Chondrocyte (in vitro differentiated cells): ENCODE measurements at places on chromosomes 7 and 10. TPM values are rescaled to one million over a fixed set of nuclear protein-coding genes. Genes with fewer than 3 reads are reported as not detected.

- peaks cover 72% of the 10 kb centered on the region for H3K27me3 ChIP-seq
- no peak for DNase-seq
- H3K27ac ChIP-seq = no peak within 1 kb of the TSS
- peak within 1 kb of the TSS; percentile 46 for H3K4me3 ChIP-seq
- H3K4me1 ChIP-seq = peaks cover 4% of the 10 kb centered on the region
These were observed at the start of gene SLC18A2 for GRCh38 chr10:117240621-117241529. SLC18A2 (plus strand) TSS chr10:117241114; CDS start chr10:117241694, 580 bp downstream.

CDHR3 gene
- total RNA-seq = 0.89 to 1.9 TPM (median 1.0 TPM) in 3 replicates

DNA sequence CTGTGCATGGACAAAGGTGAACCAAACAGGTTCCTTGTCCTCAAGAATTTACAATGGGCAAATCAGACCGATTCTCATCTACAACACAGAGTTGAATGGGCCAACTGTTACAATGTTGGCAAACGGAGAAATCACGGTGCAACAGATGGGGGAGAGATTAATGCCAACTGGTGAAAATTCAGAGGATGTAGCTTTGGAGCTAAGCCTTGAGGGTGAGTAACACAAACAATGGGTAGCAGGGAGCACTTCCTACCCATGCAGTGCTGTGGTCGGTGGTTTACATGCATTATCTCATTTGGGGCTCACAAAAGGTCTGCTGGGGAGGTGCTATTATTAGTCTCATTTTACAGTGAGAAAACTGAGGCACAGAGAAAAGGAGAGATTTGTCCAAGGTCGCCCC, 902 bp upstream of the NFE2L3 start:
- H3K27me3 ChIP-seq = peaks cover 32% of the 10 kb centered on the region
- peaks cover 4% of the 10 kb centered on the region for H3K36me3 ChIP-seq
- no peak overlapping the region for H3K27ac ChIP-seq
- DNase-seq = no peak

DNA sequence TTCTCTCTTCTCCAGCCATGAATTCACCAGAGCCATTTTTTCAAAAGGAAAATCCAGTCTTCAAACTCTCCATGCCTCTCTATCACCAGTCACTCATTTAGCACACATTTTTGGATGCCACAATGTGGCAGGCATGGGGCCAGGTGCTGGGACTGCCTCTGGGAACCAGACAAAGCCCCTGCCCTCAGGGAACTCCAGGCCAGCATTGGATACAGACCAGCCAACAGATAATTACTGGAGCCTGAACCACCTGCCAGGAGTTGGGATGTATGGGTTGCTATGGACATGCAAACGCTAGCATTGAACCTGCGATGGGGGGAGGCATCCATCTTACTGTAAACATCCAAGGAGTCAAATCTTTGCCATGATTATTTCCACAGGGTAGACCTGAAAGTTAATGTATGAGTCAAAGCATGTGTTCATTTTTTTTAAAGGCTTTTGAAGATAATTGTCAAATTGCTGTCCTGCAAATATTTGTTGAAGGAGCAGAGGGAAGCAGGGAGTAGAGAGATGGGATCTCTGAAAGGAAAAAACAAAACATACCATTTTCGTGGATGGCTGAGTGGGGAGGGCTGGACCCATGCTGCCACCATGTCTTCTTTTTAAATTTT, 43.2 kb downstream of the SRRM3 start:
- H3K36me3 ChIP-seq = no peaks in the 10 kb centered on the region
- H3K27me3 ChIP-seq = peaks cover 24% of the 10 kb centered on the region
- no peak overlapping the region for H3K4me3 ChIP-seq
- DNase-seq = no peak

SRRM3 gene
- 1.4 to 2.6 TPM (median 1.7 TPM) in 3 replicates for total RNA-seq

DNA sequence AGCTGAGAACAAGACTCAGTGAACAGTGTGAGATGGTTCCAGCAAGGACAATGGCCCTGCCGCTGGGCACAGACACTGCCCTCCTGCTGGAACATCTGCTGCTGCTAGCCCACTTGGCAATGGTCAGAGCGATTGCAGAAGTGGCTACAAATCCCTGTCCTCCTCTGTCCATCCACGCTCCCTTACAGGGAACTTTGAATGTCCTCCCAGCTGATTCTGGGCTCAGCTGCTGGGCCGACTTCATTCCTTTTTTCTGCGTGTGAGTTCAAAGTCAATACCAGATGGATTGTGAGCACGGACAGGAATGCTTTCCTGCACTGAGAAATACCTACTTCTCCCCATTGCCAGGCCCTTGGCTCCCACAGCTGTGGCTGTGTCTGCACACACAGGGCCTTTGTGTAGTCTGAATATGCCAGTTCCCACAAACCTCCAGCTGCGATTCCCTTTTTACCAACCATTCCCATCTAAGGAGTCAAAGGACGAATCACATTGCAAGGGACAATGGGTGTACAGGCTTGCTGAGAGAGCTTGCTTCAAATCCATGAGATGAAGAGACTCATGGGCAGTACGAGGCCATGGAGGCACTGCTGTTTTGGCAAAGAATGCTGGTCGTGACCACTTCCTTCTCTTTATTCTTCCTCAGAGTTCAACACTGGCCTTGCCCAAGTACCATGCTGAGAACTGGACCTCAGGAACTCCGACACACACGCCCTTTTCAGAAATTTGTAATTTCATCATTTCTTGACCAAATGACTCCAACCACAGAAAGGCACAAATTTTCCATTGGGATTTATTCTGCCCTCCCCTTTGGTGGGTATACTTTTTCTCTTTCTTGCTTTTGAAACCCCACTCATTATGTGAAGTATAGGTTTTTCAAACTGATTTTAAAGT, 44.2 kb downstream of the BPGM start:
- H3K4me3 ChIP-seq = peak overlapping the region; percentile 55
- no peak for DNase-seq
- no peaks in the 10 kb centered on the region for H3K27me3 ChIP-seq
- peaks cover 87% of the 10 kb centered on the region for H3K4me1 ChIP-seq

GPR26 gene
- not detected in 3 replicates for total RNA-seq

GRCh38 chr7:158053183-158053915, 534.3 kb downstream of the PTPRN2 start:
- DNase-seq = no peak
- H3K4me1 ChIP-seq = no peaks in the 10 kb centered on the region
- H3K36me3 ChIP-seq = no peaks in the 10 kb centered on the region
- no peak overlapping the region for H3K4me3 ChIP-seq
